ENCODE measurements at places on chromosomes 12 and 14.
A peak's percentile ranks its signal among the peaks of the same experiment; 100 is the strongest.

- no peak for DNase-seq
Measured at GRCh38 chr14:64092338-64092737, 201.8 kb downstream of the ESR2 start.

DNA sequence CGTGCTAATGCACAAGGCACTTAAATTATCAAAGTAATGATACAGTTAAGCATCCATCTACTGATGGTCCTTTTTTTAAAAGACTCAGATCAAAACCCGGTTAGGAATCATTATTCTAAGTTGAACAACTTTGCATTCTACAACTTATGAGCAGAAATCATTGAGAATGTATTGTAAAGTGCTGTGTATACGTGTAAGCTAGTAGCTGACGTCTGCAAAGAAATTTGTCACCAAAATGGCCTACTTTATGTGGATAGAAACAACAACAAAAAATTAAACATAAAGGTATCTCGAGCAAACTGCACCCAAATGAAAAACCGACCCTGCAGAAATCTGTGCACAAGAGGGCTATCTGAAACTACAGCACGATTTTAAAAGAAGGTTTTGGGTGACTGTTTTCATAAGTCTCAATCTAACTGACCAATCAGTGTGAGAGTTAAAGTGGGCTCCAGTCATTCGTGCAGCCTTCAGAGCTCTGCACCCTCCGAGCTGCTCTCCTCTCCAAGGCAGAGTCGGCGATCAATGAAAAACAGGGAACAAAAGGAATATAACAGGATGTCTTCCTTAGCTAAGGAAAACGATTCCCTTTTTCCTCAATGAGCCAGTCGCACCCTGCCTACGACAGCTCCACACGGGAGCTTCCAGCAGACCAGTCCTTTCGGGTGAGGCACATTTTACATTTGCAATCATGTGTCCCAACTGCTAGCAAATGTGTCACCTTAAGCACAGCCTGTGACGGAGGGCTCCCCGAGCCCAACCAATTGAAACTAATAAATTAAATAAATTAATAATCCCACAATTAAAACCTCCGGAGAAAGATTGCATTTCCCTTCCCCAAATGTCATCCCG lies 200.7 kb upstream of the FOXN3 start:
- DNase-seq = peak; percentile 30

DNA sequence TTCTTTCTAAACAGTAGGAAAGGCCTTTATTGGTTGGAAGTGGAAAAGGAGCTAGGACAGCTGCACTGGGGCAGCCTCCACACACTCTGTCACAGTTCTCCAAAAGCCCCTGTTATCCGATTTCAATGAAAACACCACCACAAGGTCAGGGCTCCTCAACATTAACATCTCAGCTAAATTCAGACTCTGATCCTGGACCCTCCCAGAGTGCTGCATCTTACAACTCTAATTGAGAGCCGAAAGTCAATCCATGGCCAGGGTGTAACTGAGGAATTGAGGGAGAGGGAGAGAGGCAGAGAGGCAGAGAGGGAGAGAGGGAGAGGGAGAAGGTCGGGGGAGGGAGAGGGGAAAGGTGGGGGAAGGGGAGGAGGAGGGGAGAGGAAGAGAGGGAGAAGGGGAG lies 32.1 kb downstream of the DICER1 start:
- no peak for DNase-seq

DNA sequence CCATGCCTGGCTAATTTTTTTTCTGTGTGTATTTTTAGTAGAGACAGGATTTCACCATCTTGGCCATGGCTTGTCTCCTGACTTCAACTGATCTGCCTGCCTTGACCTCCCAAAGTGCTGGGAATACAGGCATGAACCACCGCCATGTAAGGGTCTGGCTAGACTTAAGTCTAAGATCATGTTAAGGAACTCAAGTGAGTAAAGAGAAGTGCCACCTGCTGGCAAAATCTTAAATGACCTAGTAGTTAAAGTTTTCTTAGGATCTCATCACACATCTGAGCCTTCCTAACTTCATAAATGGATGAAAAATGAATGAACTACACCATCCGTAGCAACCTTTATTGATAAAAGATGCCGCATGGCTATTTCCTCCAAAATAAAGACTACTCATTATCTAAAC lies 1.7 kb upstream of the C12orf56 start:
- DNase-seq = no peak

GRCh38 chr12:69897744-69898143 lies 72.7 kb downstream of the MYRFL start:
- DNase-seq = no peak
